Glutamatergic neuron (in vitro differentiated cells): ENCODE measurements at places on chromosomes 11 and 22.

GRCh38 chr22:45968003-45968650 lies 8.8 kb downstream of the WNT7B start:
- DNase-seq, result no peak

- peak; percentile 54 for DNase-seq
Measured at GRCh38 chr11:94785509-94785908, 17.4 kb downstream of the AMOTL1 start.

- no peak for DNase-seq
Measured at GRCh38 chr22:38482662-38483308, 14.9 kb downstream of the KDELR3 start.

DNA sequence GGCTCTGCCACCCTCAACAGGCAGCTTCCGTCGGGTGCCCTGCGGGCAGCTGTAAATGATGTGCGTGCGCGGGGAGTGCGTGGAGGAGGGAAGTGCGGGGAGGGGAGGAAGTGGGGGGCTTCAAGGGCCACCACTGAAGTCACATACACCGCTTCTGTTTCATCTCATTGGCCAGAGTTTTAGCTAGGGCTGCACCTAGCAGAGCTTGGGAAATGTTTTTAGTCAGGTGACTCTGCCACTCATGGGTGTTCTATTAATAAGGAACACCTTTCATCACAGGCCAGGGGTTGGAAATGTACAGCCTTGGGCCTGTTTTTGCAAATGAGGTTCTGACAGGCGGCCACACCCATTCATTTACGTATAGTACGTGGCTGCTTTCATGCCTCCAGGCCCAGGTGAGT lies 14.6 kb downstream of the FAM118A start:
- no peak for DNase-seq

GRCh38 chr11:61699737-61700160 lies 19.6 kb downstream of the DAGLA start:
- no peak for DNase-seq

GRCh38 chr11:133832096-133832990 lies 13.0 kb downstream of the SPATA19 start:
- DNase-seq, result no peak

DNA sequence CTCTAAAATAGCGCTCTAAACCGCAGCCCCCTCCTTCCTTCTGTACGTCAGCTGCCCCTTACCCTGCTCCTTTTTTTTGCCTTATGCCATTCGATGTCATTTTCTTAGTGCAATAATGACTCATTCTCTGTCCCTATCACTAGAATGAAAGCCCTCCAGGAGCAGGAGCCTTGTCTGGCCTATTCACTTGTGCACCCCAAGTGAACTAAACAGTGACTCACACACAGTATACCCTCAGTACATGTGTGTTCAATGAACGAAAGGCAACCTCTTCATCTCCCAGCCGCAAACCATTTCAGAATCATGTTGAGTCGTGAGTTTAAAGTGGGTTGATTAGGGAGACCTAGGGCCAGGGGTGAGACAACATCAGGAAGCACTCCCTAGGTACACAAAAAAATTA lies 50.7 kb upstream of the SPATA19 start:
- no peak for DNase-seq

- DNase-seq, result no peak
Measured at GRCh38 chr11:62143727-62144126, 19.9 kb downstream of the INCENP start.

GRCh38 chr11:17766073-17766359 lies 31.4 kb downstream of the KCNC1 start:
- no peak for DNase-seq

GRCh38 chr22:40642316-40642715 lies 5.8 kb upstream of the MRTFA start:
- DNase-seq, result no peak

DNA sequence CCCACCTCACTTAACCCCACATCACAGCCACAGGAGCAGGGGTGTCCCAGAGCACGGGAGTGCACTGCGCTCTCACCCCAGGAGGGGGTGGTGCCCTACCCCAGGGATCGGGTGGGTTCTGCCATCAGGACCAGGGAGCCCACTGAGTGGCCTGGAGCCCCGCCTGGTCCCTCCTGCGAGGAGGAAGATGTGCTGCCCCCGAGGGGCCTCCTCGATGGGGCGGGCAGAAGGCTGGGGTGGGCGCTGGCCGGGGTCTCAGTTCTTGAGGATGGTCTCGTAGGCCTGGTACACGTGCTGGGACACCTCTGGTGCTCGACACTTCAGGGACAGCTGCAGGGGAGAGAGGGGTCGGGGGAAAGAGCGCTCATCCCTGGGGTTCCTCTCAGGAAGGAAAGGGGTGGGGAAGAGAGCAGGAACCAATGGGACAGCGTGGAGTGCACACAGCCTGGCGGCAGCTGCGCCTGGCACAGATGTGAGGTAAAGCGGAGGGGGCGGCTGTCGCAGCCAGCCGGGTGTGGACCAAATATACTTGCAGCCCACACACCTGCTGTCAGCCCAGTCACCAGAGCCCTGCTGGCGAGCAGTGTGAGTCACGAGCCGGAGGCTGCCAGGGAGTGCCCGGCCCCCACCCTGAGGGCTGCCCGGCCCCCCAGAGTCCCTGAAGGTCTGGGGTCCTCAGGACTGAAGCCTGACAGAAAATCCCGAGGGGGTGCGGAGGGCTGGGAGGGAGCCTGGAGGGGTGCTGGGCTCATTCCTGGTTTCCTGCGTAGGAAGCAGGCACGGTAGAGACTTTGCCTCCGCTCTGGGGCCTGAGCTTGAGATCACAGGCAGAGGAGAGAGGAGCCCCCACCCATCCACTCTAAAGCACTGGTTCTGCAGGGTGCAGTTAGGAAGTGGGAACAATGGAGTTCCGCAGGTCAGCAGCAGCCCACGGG lies 13.3 kb upstream of the RASL10A start:
- peak; percentile 54 for DNase-seq

DNA sequence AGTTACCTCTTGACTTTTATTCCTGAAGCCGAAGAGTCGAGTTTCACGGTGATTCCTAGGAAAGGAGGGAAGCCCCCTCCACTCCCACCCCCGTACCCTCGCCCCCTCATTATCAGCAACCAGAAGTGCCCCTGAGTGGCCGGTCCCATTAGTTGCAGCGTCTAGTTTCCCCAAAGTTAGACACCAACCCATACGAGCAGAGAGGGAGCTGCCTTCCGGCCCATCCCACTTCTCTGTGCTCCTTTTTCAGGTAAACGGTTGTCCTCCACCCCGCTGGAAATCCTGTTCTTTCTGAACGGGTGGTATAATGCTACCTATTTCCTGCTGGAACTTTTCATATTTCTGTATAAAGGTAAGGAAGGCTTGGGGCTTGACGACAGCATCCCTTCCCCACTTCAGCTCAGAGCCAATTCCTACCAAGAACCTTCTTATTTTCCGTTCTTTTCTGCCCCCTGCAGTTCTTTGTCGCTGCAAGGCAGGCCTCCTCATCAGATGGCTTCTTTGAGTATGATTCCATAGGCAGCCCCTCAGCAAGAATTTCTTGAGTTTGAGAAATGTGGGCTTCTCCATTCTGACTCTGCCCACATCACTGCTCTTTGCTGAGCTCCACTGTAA lies 701 bp downstream of the TMEM216 start:
- no peak for DNase-seq

DNA sequence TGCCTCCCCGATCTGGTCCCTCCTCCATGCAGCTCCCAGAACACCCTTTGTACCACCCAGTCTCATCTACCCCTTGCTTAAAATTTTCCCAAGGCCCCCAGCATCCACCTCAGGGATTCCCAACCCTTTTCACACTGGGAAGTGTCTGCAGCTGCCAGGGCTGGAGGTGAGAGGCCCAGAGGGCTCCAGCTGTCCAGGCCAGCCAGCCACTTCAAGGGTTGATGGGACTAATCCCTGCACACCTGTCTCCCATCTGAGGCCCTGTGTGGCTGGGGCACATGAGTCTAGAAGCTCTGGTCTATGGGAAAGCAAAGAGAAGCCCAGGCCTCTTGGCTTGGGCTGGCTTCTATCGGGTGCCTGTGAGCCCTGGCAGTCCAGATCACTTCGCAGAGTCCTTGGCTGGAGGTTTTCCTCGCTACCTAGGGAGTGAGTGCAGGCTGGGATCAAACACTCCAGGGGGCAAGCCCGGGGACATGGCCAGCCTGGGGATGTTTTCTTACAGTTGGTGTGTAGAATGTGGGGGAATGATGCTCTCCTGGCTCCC lies 41.1 kb upstream of the TPBGL start:
- no peak for DNase-seq

GRCh38 chr11:47659276-47659675 lies 16.9 kb upstream of the MTCH2 start:
- no peak for DNase-seq

DNA sequence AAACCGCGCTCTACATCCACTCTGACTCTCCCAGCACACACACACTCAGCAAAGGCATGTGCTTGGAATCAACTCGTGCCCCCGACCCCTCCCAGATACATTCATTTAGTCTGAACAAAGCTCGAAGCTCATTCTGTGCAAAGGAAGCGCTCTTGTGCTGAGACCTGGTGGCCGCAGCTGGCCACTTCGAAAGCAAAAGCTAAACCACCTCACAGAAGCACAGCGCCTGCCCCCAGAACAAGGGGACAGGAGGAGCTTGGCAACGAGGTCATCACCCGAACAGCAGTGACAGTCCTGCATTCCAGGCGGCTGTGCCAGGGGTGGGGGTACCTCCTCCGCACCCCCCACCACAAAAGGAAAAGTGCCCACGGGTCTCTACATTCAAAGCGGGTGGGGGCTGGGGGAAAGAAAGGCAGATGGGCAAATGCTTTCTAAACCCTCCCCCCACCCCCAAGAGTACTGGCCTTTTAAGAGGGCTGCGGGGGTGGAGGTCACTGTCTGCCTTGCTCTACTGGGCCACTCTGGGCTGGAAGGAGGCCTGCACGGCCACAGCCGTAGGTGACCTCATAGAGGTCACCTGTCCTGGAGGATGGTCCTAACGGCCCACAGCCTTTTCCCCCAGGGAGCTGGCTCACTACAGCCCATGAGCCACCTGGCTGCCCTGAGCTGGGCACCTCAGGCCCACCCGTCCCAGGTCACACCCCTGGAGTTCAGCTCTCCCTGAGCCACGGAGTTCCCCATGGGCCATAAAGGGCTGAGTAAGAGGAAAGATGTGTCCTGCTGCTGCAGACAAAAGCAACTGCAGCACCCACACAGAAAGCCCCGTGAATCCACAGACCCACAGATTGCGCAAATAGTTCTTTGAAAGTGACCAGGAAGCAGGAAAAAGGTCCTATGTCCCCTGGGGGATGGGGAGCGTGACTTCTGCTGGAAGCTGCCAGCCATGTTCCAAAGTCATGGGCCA lies 21.3 kb downstream of the CBX7 start:
- peak; percentile 63 for DNase-seq

- DNase-seq, result no peak
Measured at GRCh38 chr11:35012467-35013191, 96.2 kb downstream of the PDHX start.

- DNase-seq, result no peak
Measured at GRCh38 chr11:115153731-115154354, 350.4 kb downstream of the CADM1 start.

- DNase-seq, result no peak
Measured at GRCh38 chr11:85752890-85753581, 57.9 kb downstream of the SYTL2 start.

DNA sequence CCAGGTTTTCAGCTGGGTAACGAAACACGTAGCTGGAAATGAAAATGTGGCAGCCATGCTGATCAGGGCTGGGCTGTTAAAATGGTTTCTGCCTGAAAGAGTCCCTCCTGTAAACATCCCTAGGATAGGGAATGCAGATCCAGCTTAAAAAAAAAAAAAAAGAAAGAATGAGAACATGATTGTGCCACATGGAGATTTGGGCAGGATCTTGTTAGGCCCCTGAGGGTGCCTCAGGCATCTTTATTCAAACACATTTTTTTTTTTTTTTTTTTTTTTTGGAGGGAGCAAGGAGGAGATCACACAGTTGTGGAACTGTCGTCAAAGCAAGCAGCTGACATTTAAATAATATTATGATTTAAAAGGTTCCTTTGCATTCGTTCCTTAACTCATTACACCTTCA lies 900.3 kb downstream of the OPCML start:
- no peak for DNase-seq

- no peak for DNase-seq
Measured at GRCh38 chr11:70130636-70131035, 52.5 kb downstream of the ANO1 start.

DNA sequence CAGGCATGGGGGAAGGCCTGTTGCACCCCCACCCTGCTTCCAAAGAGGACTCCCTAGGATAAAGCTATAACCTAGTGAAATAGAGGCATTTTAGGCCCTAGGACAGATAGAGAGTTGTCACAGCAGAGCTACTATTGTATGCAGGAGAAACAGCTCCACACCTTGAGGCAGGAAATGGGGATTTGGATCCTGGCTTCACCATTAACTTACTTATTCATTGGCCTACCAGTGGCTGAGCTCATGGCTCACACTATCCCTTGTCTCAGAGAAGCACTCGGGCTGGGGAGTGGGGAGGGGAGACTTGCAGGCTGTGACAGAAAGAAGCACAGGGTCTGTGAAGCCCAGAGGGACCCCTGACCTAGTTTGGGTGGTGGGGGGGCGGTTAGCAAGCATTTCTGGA lies 999 bp upstream of the PDE2A start:
- DNase-seq, result no peak

- no peak for DNase-seq
Measured at GRCh38 chr11:94342250-94342649, 37.9 kb downstream of the IZUMO1R start.

DNA sequence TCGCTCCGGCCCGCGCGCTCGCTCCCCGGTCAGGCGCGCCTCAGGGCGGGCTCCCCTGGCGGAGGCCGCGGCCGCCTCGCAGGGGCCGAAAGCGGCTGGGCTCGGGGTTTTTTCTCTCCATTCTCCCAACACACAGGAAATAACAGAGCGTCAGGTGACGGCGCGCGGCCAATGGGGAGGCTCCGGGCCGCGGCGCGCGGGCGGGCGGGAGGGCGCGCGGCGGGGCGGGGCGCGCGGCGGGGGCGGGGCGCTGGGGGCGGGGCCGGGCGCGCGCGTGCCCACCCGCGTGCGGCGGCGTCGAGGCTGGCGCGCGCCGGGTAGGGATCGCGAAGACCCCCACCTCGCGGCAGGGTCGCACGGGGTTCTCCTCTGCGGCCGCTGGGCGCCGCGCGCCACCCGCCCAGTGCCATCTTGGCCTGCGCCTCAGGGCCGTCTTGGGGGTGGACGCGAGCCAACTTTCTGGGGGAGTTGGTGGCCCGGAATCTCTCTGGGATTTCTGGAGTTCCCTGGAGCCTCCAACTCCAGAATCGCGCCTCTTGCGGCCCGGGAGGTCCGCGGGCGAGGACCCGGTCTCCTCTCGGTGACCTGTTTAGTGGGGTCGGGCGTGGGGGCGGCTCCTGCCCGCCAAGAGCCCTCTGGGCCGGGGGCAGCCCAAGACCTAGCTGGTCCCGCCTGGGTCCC lies at the start of gene TCF20:
TCF20 (minus strand) TSS at position 144 of the 681 bp plus-strand sequence. CDS start 55,348 bp downstream, outside the sequence.
- DNase-seq, result peak; percentile 73

- DNase-seq, result peak; percentile 15
Measured at GRCh38 chr22:17774926-17775685, 837 bp upstream of the BID start.

- DNase-seq, result no peak
Measured at GRCh38 chr11:12902791-12903486, 106.2 kb upstream of the RASSF10 start.

GRCh38 chr22:40451210-40451609 lies 80.8 kb downstream of the SGSM3 start:
- DNase-seq, result no peak
